ENCODE measurements at places on chromosomes 7 and 10. TPM values are rescaled to one million over a fixed set of nuclear protein-coding genes. Genes with fewer than 3 reads are reported as not detected.

DNA sequence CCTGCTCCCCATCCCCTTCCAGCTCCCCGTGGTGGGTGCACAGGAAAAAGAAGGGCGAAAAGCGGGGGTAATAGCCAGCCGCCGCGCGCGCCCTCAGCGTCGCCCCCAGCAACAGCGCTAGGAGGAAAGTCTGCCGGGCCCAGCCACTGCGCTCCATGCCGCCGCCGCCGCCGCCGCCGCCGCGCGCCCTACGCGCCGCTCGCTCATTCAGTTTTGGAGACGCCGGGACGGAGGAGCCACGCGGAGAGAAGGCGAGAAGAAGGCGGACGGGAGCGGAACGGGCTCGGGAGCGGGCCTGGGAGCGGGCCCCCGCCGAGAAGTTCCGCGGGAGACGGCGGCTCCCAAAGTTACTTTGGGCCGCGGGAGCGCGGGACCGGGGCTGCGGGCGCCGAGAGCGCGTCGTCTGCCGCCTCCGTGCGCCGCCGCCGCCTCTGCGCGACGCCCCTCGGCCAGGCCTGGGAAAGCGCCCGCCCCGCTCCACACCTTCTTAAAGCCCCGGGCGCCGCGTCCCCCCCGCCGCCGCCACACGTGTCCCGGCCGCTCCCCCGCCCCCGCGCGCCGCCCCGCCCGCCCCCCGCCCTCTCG, at the start of gene RELN:
RELN (minus strand) TSS at position 459 of the 585 bp plus-strand sequence; CDS start at position 157, 302 bp downstream.
- no peaks in the 10 kb centered on the region for H3K36me3 ChIP-seq
- H3K4me3 ChIP-seq = peak within 1 kb of the TSS; percentile 56
- H3K27ac ChIP-seq = peak within 1 kb of the TSS; percentile 54
- H3K27me3 ChIP-seq = no peaks in the 10 kb centered on the region

- H3K4me3 ChIP-seq = no peak overlapping the region
- peak; percentile 39 for DNase-seq
- no peaks in the 10 kb centered on the region for H3K4me1 ChIP-seq
- H3K27ac ChIP-seq = no peak overlapping the region
- H3K27me3 ChIP-seq = no peaks in the 10 kb centered on the region
Measured at GRCh38 chr7:67823345-67823744, 826.7 kb downstream of the TYW1 start.

DNA sequence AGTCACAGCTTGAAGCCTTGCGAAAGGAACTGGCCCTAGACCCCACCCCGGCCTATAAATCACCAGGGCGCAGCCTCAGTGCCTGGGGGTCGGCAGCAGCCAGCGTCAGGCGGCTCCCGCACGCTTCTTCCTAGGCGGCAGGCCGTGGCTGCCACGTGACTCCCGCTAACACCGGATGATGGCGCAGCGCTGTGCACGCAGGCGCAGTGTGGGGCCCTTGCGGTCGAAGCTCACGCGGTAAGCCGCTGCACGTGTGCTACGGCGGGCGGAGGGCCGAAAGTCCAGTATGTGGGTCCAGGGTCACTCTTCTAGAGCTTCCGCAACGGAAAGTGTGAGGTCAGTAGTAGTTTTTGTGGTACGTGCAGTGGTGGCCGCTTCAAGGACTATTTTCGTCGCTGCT, at the start of gene STK31:
STK31 (plus strand) TSS at position 220 of the 400 bp plus-strand sequence; CDS start at position 287, 67 bp downstream.
- peaks cover 4% of the 10 kb centered on the region for H3K4me1 ChIP-seq
- no peak for DNase-seq
- H3K4me3 ChIP-seq = no peak within 1 kb of the TSS
- H3K27me3 ChIP-seq = no peaks in the 10 kb centered on the region

The CCAR1 gene
- 102 TPM for total RNA-seq

The SMARCD3 gene
- total RNA-seq = 11.6 TPM

GRCh38 chr10:122143238-122143841, 127.8 kb upstream of the BTBD16 start:
- peak; percentile 63 for DNase-seq
- H3K4me3 ChIP-seq = no peak overlapping the region
- no peak overlapping the region for H3K27ac ChIP-seq
- no peaks in the 10 kb centered on the region for H3K36me3 ChIP-seq
- H3K4me1 ChIP-seq = peaks cover 41% of the 10 kb centered on the region

All from stomach (tissue), 19 donors.